ENCODE measurements at places on chromosomes 13 and 19.

DNA sequence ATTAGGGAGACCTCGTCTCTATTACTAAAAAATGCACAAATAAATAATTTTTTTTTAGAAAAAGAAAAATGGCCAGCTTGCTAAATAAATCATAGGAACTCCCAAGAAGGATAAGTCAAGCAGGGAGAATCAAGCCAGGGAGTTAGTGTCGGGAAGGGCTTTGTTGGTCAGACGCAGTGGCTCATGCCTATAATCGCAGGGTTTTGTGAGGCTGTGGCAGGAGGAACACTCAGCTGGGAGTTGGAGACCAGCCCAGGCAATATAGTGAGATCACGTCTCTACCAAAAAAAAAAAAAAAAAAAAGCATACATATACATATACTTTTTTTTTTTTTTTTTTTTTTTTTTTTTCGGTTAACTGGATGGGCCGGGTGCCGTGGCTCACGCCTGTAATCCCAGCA, 9.0 kb downstream of the NACC1 start:
- DNase-seq, result no peak

DNA sequence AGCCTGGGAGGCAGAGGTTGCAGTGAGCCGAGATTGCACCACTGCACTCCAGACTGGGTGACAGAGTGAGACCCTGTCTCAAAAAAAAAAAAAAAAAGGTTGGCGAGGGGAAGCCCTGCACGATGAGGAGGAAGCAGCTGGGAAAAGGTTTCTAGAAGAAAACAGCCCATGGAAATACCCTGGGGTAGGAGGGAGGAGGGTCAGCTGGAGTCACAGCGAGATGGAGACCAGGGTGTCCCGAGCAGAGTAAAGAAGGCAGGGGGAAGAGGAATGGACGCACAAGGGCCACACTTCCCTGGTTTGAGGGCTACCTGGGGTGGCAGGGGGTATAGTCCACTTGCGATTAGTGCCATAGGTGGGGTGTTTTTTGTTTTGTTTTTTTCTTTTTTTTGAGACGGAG, 6.4 kb downstream of the KANK3 start:
- no peak for DNase-seq

DNA sequence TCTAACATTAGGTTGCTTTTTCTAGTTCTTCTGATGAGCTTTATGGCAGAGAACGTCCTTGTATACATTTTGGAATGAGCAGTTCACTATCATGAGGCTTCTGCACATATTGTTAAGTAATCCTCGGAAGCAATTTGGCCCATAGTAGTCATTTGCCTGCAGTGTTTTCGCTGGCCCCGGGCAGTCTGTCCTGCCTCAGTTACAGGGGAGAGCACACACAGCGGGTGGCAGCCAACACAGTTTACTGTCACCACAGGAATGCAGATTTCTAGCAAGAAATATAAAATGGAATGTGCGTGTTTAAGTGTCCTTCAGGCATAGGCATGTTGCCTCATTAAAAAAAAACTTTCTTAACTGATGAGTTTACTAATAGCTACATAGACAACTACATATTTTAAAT, 71.5 kb upstream of the GJB6 start:
- no peak for DNase-seq

GRCh38 chr19:8083141-8083540, 30.6 kb downstream of the CCL25 start:
- DNase-seq, result no peak

- no peak for DNase-seq
Observed at GRCh38 chr13:38879278-38879677, 111.4 kb downstream of the STOML3 start.

DNA sequence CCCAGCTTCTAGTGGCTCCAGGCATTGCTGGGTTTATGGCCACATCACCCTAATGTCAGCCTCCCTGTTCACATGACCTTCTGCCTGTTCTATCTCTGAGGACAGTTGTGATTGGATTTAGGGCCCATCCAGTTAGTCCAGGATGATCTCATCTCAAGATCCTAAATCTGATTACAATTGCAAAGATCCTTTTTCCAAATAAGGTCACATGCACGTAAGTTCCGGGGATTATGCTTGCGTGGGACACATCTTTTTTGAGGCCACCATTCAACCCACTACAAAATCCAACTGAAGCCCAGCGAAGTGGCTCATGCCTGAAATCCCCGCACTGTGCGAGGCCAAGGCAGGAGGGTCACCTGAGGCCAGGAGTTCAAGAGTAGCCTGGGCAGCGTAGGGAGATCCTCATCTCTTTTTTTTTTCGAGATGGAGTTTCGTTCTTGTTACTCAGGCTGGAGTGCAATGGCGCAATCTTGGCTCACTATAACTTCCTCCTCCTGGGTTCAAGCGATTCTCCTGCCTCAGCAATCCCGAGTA, 12.3 kb downstream of the PLD3 start:
- peak; percentile 86 for DNase-seq

DNA sequence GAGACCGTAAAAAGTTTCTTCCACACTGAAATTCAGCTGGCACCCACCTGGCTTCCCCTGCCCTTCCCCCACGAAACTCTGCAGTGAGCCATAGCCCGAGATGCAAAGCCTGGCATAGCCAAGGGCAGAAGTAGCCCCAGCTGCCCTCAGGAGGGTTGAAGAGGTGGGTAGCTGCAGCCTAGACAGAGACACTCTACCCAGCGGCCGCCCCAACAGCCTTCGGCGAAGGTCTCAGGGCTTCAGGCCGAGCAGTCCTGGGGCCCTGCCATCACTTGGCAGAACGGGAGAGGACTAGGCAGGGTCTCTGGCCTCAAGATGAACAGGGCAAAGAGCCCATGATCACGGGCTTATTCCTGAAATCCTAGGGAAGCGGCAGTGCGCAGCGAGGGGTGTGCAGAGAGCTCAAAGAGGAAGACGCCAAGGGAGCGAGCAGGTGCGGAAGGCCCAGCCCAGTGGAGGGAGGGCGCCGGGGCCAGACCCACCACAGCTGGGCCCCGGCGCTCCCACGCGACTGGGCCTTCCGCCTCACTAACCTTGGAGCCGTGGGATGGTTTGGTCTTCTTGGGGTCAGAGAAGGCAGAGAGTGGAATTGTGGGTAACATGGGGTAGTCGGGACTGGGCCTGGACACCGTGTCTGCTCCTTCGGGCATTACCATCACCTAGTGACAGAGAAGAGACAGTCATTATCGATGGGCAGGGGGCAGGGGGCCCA, 53.2 kb downstream of the MLLT1 start:
- DNase-seq, result no peak

GRCh38 chr13:29254626-29255370, 340.7 kb downstream of the SLC7A1 start:
- no peak for DNase-seq

DNA sequence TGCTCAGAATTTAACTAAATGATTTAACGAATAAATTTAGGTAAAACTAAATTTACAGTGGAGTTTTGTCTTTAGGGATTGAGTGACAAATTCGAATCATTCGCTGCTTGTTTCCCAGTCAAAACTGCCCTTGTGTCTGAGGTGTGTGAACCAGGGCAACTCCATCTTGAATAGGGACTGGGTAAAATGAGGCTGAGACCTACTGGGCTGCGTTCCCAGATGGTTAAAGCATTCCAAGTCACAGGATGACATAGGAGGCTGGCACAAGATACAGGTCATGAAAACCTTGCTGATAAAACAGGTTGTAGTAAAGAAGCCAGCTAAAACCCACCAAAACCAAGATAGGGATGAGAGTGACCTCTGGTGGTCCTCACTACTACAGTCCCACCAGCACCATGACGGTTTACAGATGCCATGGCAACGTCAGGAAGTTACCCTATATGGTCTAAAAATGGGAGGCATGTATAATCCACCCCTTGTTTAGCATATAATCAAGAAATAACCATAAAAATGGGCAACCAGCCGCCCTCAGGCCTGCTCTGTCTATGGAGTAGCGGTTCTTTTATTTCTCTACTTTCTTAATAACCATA, 10.2 kb upstream of the ANKRD10 start:
- no peak for DNase-seq

DNA sequence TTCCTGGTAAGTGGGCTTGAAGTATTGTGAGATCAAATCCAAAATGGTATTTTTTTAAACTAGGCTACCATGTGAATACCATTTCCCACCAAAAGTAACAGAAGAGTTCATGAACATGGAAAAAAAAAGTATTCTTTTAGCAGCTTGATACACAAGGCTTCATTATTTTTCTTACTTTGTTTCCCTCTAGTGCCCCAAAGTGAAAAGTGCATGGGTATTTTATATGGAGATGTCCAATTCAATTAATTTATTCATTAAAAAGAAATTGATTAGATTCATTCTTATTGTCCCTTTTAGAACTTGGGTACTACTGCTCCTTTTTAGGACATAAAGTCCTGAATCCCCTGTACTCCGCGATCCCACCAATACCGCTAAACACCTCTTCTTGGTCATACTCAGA, 28.6 kb upstream of the SCEL start:
- no peak for DNase-seq

DNA sequence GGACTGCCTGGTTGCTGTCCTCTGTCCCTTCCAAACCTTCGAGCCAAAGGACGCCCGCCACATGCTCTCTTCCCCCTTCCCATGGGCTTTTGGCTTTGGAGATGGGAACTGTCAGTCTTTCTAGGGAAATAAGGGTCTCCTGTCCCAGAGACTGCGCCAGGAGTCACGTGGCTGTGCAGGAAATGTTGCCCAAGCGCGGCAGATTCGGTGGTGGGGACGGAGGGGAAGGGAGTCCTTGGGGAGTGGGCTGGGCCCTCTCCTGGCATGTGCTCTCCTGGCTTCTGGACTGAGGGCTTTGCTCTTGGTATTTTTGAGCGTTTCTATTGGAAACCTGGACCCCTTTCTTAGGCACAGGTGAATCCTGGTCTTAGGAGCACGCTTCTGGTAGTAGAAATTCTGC, 103.2 kb downstream of the KDM4B start:
- no peak for DNase-seq

- no peak for DNase-seq
Observed at GRCh38 chr19:55588738-55589137, 8.1 kb upstream of the ZNF579 start.

- DNase-seq, result no peak
Observed at GRCh38 chr13:104485571-104485970, 1419.4 kb upstream of the SLC10A2 start.

GRCh38 chr13:113625965-113626721, 31.9 kb downstream of the ATP4B start:
- no peak for DNase-seq

GRCh38 chr19:2047076-2047448, 4.0 kb downstream of the MKNK2 start:
- DNase-seq, result no peak

GRCh38 chr19:29658221-29658991, 6.9 kb upstream of the PLEKHF1 start:
- no peak for DNase-seq

GRCh38 chr13:94217370-94217769, 262.1 kb downstream of the DCT start:
- DNase-seq, result no peak

GRCh38 chr13:28584873-28585381, 74.0 kb upstream of the POMP start:
- DNase-seq, result peak; percentile 50

DNA sequence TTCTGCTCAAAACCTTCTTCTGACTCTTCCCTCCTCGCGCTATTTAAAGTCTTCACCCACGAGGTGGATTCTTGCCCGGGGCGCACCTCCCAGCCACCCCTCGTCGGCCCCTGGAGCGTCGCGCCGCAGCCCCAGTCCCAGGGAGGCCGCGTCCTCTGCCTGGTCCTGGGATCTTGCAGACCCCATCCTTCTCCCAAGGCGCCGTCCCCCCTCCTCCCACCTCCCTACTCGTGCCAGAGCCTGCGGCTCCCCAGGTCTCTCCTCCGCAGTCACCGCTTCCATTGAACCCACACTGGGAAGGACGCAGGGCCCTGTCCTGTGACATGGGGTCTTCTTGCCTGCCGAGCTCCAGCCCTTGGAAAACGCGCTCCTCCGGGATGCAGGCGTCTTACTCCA, 486 bp downstream of the ZNF808 start:
- no peak for DNase-seq

DNA sequence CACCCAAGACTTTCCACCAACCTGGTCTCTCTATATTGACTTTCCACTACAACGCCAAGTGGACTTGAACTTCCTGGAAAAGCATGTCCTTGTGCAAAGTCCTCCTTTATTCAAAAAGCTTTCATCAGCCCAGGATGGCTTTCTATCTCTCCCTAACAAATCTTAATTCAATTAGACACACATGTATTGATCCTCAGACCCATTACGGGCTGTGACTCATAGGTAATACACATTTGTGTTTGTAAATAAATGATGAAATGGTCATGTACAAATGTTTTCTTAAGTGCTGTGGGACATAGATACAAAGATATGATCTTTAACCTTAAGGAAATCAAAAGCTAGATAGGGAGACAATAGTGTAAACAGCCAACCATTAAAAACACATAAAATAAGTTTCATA, 1189.7 kb downstream of the EFNB2 start:
- DNase-seq, result no peak

GRCh38 chr13:43170506-43170905, 147.1 kb downstream of the DNAJC15 start:
- DNase-seq, result peak; percentile 18

- DNase-seq, result no peak
Observed at GRCh38 chr13:65613004-65613403, 1617.1 kb downstream of the PCDH9 start.

DNA sequence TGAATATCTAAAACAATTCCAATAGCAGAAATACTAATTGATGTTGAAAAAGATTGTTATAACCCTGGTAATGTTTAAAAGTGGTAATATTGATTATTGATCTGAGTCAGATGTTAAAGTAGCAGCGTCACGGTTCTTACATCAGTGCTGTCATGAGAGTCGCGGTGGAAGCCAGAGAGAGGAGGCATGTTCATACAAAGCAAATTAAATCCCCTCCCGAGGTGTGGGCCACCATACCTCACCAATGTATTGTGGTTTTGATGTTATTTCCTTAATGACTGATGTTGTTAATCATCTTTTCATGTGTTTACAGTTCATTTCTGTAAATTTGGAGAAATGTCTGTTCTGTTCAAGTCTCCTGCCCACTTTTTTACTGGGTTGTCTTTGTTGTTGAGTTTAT, 11.2 kb downstream of the ZNF317 start:
- DNase-seq, result no peak

DNA sequence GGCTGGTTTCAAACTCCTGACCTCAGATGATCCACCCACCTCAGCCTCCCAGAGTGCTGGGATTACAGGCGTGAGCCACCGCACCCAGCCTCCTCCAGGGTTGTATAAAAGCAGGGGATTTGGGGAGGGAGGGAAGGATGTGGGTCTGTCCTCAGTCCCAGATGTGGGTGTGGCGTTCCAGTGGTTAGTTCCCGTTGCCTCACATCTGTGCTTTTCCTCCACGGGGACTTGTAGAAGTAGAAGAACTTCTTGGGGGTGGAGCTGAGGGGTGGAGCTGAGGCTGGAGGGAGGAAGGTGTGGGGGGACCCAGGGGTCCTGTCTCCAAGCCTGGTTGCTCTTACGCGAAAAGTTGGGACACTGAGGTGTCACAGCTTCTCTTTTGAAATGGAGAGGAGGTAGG, 514 bp upstream of the MCEMP1 start:
- DNase-seq, result peak; percentile 77

DNA sequence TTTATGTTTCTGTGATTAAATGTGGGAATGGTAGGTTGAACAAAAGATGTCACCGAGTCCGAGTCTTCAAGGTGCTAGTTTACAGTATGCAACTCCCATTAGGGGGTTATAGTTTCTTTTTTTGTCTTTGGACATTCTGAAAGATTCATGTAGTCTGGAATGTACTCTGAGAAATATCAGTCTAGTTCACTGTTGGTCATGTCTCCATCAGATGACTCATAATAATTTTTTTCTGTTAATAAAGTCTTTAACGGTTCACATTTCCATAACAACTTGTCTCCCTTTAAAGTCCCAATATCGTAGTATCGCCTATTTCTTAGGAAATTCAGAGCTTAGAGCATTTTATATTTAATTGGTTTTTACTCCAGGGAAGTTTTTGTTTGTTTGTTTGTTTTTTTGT, 13.5 kb upstream of the ESD start:
- no peak for DNase-seq

GRCh38 chr19:28981518-28981917, 231.4 kb downstream of the UQCRFS1 start:
- no peak for DNase-seq

Measured in inflammatory macrophage treated with lipopolysaccharide for 1 hour (primary cell).